Right cardiac atrium (tissue), 5 donors: ENCODE measurements at places on chromosomes 2 and 18.

GRCh38 chr2:45391866-45392265 lies 219.2 kb downstream of the SRBD1 start:
- DNase-seq = no peak

DNA sequence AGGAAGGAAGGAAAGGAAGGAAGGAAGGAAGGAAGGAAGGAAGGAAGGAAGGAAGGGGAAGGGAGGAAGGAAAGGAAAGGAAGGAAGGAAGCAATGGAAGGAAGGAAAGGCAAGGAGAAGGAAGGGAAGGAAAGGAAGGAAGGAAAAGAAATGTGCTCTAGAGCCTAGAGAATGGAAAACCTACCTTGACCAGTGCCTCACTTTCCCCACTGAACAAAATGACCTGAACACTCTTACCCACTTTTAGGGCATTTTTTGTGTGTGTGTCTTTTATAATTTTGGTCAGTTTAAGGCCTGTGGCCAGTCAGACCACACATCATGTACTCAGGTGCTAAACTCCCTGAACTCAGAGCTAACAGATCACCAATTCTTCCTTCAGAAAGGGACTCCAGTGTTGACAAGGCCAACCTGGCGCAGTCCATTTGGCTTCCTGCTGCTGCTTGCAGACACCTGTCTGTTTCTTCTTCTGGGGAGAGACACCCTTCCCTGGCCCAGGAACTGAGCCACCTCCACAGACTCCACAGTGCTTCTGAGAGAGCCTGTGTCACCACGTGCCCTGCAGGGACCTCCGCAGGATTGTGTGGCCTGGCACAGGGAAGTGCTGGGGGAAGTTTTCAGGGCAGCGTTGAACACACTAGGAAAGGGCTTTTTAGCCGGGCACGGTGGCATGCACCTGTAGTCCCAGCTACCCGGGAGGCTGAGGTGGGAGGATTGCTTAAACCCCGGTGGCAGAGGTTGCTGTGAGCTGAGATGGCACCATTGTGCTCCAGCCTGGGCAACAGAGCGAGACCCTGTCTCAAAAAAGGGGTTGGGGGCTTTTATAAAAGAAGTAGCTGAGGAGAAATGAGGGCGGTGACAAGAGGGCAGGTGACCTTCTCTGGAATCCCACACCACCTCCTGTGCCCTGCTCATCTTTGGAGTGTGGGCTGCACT lies 57.2 kb downstream of the DDX1 start:
- DNase-seq = no peak

DNA sequence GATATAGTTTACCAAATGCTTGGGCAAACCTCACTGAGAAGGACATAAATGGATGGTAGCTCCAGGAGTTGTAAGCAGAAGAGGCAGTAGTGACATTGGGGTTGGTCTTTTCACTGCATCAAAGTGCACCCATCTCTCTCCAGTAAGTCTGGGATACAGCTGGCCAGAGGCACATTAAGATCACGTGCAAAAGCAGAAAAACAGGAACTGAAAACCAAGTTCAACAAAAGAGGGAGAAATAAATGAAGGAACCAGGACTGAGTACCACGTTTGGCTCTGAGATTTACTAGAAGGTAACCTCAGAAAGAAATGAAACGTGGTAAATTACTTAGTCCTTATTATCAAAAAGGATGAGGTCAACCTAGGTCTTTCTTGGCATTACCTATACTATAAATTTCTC lies 259.2 kb downstream of the OSR1 start:
- no peak for DNase-seq

DNA sequence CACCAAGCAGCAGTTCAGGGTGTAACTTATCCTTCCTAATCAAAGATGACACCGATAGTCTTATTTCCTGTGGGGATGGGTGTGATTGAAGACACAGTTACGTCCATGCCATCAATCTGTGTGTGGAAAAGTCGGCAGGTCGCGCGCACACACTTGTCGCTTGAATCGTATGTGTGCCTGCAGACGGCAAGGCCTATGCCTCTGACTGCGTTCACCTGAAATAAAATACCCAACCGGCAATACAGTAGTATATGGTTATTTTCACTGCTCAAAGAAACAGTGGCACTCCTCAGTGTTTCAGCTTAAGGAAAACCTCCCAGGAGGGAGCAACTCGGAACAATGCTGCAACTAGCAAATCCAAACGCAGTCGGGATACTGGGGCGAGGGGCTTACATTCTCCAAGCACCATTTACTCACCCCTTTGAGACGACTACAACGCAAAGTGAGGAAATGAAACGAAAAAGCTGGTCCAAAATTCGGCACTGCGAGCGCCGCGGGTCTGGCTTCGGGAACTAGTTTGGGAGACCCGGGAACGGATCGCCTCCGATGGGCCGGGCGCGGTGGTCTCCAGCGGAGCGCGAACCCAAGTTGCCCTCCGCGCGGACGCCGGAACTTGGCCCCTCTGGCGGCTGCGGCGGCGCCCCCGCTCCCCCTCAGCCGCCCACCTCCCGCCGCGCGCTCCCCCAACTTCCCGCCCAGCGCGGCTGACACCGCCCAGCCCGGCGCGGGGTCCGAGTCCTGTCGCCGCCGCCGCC lies 675 bp downstream of the PRKD3 start:
- peak; percentile 71 for DNase-seq

DNA sequence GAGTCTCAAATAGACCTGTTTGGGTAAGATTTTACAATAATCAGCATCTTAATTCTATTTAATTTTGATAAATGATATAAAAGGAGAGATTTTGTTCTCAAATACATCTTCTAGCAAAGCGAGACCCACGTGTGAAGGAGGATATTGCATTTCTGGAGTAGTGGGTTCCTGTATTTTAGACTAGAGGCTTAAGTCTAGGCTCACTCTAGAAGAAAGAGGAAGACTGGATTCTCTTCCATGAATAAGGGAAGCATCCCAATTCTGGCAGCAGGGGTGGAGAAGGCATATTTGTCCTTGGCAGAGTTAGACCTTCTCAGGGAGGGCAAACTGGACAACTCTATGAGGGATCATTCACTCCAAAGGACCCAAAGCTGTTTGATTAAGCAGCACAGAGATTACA lies 11.3 kb upstream of the FAM228A start:
- no peak for DNase-seq

GRCh38 chr2:134933732-134934131 lies 15.1 kb downstream of the CCNT2 start:
- no peak for DNase-seq

DNA sequence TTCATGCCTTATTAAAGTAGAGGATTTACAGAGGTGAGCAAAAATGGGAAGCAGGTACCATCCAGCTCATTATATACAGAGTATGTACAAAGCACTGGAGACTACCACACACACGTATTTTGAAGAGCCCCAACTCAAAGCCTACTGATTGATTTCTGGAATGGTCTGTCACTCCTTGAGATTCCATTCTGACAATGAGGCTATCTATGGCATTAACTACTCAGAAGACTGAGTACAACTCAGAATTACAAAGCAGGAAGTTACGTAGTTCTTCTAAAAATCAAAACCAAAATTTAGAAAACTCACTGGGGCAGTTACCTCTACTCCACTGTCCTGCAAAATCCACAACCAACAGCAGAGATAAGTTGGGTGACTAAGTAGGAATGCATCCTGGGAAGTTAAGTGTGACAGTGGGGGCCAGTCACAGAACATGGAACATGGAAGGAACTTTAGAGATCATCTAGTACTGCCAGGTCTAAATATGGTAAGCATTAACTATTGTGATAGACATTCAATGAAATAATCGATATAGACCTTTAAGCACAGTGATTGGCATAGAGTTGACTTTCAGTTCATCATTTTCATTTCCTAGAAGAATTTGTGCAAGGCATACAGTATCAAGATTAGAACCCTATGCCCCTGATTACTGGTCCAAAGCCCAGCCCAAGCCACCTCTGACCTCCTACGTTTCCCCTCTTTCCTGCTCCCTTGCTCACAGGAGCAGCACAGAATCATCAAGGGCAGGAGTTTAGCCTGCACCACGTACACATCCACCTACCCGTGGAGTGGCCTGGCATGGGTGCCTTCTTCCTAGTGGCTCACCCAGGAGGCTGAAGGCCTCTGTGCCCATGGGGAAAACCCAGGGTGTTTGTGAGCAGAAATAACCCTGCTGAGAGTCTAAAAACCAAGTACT lies 80.1 kb upstream of the FOSL2 start:
- DNase-seq = no peak

DNA sequence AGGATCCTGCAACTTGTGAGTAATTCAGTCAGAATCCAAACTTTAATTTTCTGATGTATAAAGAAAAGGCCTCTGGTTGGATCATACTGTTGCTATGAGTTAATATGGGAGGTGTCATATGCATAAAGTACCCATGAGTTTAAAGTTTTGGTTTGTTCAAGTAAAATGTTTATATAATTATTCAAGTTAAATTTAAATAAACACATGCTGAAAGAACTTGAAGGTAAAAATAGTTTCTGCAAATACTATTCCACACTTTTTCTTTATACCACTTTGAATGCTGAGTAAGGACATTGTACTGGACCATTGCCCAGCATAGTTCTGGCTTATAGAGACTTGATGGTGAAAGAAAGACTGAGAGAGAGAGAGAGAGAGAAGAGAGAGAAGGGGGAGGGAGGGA lies 30.7 kb downstream of the PKP4 start:
- DNase-seq = no peak
